ENCODE measurements at places on chromosomes 4 and X.

- DNase-seq: no peak
Observed at GRCh38 chr4:99221980-99222379, 2.9 kb upstream of the ADH6 start.

GRCh38 chr4:165192956-165193355 is 14.4 kb upstream of the KLHL2 start:
- no peak for DNase-seq

DNA sequence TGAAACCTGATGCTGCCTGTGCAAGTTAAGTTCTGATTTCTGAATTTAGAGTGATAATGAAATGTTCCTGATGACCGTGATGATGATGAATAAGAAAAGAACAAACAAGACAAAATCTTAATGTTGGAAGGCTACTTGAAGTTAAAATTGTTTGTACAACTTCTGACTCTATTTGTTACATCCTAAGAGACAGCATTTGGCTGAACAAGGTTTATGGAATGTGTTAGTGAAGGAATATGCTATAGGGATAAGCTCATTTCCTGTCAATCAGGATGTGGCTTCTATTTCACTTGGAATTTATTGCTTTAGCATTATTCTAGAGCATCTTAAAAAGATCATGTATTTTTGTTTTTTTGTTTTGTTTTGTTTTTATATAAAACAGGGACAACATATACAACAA is 267.5 kb downstream of the FAT4 start:
- DNase-seq: no peak

- DNase-seq: no peak
Observed at GRCh38 chr4:24337451-24338190, 246.7 kb downstream of the DHX15 start.

GRCh38 chr4:158966091-158966490 is 136.8 kb upstream of the RAPGEF2 start:
- no peak for DNase-seq

GRCh38 chr4:10237131-10237530 is 120.5 kb upstream of the WDR1 start:
- no peak for DNase-seq

DNA sequence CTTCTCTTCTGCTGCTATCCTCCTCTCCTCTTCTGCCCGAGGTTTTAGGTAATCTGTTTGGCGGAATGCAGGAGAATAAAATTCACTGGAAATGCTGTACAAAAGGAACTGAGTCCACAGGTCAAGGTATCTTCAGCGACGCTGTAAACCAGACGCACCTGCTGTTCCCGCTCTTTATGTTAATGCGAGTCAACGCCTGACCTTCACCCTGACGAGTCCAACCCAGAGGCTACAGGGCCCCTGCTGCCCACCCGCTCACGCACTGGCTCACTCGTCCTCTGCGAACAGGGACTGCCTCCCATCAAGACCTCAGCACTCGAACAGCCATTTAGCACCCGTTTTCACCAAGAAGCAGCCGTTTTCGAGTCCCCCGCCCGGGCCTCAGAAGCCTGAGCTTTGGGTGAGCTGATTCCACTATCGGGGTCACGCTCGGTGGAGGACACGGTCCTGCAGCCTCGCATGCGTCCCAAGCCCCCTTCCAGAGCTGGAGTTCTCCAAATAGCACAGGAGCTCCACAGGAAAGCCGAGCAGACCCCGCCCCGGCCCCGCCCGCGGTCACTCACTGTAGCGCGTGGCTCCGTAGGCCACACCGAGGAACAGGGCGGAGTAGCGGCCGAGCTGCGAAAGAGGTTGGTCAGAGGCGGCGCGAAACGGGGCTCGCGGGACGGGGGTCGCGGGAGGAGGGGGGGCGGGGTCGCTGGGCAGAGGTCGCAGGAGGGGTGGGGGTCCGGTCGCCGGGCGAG is 556 bp downstream of the ATP5ME start:
- no peak for DNase-seq

DNA sequence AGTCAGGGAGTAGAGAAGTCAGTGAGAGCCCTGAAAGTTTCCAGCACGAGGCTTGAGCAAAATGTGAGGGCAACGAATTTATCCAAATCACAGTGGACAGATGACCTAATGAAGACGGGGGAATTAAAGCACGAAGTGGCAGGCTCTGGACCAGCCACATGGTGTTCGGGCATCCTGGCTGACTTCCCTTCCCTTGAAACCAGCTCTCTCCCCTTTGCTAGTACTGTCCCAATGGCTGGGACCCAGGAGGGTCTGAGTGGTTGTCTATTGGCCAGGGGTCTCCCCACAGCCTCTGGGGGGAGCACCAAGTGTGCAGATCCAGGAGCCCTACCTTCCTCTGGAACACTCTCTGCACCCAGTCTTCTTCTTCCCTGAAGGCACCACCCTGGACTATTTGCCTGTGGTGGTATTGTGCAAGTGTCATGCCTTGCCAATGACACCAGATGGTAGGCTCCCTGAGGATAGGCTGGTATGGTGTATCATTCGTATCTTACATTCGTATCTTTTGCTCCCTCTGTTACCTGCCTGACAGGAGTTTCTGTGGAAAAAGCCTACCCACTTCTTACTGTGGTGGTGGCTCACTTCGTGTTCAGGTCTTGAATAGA is 2.1 kb downstream of the APLN start:
- no peak for DNase-seq

- DNase-seq: no peak
Observed at GRCh38 chr4:183105092-183105491, 6.0 kb downstream of the WWC2 start.

GRCh38 chr4:133565379-133565778 is 416.3 kb downstream of the PCDH10 start:
- DNase-seq: no peak

- no peak for DNase-seq
Observed at GRCh38 chr4:128107766-128108165, 46.7 kb downstream of the LARP1B start.

GRCh38 chr4:186128842-186129241 is 24.3 kb downstream of the FAM149A start:
- DNase-seq: no peak

DNA sequence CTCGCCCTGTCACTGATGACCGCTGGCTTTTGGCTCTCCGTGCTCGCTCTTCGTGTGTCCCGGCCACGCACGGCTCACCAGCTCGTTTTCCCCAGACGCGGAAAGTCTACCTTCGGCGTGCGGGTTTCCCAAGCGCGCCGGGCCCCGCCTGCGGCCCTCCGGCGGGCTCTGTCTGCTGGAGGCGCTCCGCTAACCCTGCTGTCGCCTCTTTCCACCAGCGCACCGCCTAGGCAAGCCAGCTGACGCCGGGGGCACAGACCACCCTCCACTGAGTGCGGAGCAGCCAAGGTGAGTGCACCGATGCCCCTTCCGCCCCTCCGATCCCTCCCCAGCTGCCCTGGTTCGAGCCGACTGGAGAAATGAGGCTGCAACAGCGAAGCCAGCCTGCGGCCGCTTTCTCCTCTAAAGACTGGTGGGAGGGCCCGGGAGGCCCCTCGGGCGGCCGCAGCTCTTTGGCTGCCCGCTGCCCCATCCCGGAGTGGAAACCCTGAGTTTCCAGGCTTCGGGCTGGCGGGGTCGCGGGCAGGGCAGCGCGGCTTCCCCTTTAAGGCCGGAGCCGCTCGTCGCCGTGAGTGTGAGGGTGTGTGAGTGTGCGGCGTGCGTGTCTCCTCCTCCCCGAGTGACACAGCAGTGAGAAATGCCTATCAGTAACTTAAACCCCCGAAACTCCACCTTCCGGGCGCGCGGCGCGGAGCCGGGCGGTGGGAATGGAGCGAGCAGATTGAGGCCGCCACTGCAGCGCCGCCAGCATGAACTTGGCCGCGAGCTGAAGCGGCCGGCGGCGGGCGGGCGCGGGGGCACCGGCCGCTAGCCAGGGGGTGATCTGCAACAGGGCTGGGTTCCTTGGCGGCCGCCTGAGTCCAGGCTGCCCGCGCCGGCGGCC is at the start of gene MAMLD1:
TSS of gene MAMLD1 (plus strand) at position 719 of the 883 bp plus-strand sequence. CDS start 82,200 bp downstream, outside the sequence.
- DNase-seq: peak; percentile 17

- no peak for DNase-seq
Observed at GRCh38 chrX:30610026-30610425, 32.5 kb upstream of the TASL start.

- no peak for DNase-seq
Observed at GRCh38 chrX:109911046-109911445, 91.9 kb upstream of the TMEM164 start.

DNA sequence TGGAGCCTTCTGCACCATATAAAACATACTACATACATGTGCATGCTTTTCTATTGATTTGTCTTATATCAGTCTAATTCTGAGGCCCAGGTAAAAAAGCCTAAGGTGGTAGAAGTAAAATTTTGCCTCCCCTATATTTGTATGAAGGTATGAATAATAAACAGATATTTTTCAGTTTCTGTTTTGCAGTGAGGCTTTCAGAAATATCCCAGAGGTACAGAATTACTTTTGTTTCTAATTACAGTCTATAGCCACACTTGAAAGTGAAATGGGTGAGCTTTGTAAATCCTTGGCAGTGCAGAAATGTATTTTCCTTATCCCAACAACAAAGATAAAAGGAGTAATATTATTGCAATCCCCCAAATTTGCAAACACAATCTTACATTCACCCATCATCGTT is 59.5 kb downstream of the DDX60 start:
- no peak for DNase-seq

- no peak for DNase-seq
Observed at GRCh38 chr4:86338521-86338920, 21.3 kb downstream of the MAPK10 start.

- no peak for DNase-seq
Observed at GRCh38 chr4:4492161-4492847, 49.5 kb downstream of the STX18 start.

DNA sequence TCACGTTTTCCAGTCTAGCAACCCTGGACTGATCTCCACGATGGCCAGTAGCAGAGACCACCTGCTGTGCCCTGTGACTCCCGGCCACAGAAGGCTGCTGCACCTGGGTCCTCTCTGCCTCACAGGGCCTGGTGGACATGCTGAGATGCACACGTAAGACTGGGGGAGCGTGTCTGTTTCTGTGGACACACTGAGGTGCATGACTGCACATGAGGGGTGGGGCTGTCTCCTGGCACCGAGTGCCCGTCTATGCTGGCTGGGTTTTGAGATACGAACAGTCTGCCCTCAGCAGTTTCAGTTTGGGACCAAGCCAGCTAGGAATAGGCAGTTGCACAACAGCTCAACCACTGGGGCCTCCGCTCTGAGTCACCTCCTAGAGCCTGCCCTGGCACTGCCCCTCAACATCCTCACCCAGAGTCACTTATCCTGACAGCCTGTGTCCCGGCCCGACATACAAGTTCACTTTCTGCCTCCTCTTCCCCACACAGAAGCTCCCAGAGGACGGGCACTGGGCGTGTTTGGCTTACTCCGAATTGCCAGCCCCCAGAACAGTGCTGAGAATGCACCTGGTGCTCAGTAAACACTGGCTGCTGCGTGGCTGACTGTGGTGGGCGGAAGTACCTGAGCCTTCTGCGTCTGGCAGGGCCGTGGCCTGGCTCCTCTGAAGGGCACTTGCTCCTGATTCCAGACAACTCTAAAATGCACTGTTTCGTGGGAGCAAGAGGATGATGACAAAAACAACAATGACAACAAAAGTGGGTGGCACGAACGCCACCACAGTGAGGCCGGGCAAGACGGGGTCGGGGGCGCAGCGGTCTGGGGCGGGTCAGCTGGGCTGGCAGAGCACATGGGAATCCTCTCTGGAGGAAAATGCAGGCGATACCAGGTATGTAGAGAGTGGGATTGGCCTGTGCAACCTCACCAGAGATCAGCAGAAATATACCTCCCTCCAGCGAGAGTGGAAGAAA is 30.9 kb downstream of the RNF212 start:
- DNase-seq: no peak

DNA sequence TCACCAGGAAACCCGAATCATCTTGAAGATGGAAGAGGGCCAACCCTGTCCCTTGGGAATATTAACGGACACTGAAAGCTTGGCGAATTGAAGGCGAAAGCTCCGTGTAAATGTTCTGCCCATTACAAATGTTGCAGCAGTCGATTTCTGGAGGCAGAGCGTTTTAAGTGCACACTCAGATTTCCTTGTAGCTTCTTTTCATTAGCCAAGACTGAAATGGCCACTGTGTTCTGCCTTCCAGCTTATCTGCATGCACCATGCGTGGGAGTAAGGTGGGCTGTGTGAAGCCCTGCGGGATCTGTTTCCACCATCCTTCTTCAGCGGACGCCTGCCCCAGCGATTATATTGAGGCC is 1.3 kb downstream of the SMIM20 start:
- DNase-seq: no peak

- DNase-seq: no peak
Observed at GRCh38 chrX:42000836-42001235, 77.5 kb upstream of the CASK start.

DNA sequence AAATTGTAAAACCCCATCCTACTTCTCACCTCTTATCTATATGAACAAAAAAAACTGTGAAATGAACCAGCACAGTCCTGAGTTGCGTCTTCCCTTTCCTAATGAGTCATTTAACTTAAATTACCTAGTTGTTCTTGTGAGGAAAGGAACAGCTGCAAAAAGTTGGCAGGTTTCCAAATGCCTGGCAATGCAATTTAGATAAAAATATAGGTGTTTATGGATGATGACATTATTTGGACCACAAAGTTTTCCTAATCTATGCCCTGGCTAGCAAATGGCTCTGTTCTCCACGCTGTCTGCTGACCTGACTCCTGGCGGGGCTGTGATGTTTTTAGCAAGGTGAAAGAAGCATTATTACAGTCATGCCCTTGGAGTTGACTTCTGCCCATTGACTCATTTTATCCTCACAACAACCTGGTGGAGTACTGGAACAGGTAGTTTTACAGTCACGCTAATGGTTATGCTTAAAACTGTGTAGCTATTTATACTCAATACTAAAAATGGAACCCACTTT is 29.8 kb upstream of the RELL1 start:
- no peak for DNase-seq

DNA sequence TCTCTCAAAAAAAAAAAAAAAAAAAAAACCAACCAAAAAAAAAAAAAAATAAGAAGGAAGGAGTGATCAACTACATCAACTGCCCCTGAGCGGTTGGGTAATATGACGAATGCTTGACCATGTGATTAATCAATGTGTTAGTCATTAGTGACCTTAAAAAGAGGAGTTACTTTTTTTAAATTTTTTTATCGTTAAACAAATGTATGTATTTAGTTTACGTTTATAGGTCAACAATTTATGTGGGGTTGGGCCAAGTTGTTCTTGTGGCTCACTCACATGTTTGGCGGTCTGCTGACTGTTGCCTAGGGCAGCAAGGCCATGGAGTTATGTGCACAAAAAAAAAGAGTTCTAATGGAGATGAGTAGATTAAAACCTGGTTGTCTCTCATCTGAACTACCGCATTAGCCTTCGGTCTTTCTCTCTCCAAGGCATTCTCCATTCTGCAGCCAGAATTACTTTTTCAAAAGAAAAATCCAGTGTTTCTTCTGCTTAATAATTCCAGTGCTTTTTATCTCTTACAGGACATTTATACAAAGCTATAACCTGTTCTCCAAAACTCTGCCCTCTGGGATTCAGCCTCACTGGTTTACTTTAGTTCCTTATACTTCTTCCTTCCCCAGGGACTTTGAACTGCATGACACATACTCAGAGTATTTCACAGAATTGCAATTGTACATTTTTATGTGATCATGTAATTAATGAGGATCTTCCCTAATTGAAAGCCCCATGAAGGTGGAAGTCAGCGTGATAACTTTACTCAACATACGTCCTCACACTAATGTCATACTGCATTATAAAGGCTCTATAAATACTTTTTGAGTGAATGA is 505.5 kb downstream of the ANKRD50 start:
- no peak for DNase-seq

All from stimulated activated CD4-positive, alpha-beta T cell treated with anti-CD3 and anti-CD28 coated beads, Interleukin-1b, Interleukin-23, amount 100 ng/mL, for 1 hour (primary cell).